ENCODE measurements at places on chromosomes 5 and 9.

DNA sequence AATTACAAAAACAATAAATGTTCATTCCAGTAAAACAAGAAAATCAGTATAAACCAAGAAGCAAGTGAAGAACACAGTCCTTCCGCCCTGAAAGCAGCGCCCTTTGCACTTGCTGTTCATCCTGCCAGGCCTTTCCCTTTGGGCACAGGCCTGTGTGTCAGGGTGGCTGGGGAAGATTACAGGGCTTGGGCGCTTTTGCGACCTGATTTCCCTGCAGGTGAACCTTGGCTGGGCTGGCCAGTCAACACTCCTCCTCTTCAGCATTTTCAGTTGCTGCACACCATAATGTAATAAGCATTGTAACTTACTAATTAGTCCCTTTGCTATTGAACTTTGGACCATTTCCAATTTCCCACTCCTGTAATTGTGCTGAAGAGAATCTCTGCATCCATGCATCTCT, 38.6 kb upstream of the TDRD7 start:
- no peak for DNase-seq

GRCh38 chr9:20028192-20028848, 239.5 kb upstream of the SLC24A2 start:
- no peak for DNase-seq

- DNase-seq, result no peak
Measured at GRCh38 chr5:124349931-124350330, 396.5 kb downstream of the ZNF608 start.

DNA sequence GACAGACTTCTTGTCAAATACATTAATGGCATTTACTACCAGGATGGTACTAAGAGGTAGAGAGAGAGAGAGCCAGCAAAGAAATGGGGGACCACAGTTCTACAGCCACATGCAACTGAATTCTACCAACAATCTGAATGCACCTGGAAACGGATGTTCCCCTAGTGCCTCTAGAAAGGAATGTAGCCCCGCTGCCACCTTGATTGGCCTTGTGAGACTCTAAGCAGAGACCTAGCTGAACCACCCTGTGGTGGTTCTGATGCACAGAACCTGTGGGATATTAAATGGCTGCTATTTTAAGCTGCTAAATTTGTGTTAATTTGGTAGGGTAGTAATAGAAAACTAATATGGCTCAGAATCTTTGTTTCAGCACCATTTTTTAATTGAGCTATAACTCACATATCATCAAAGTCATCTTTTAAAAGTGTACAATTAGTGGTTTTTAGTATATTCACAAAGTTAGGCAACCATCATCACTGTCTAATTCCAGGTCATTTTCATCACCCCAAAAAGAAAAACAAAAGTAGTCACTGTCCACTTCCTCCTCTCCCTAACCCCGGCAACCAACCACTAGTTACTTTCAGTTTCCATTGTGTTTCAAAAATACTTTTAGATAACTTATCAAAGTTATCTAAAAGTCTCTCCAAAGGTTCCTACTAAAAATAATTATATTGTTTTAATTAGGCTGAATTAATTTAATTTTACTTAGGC, 51.7 kb downstream of the CPLANE1 start:
- DNase-seq, result peak; percentile 48

DNA sequence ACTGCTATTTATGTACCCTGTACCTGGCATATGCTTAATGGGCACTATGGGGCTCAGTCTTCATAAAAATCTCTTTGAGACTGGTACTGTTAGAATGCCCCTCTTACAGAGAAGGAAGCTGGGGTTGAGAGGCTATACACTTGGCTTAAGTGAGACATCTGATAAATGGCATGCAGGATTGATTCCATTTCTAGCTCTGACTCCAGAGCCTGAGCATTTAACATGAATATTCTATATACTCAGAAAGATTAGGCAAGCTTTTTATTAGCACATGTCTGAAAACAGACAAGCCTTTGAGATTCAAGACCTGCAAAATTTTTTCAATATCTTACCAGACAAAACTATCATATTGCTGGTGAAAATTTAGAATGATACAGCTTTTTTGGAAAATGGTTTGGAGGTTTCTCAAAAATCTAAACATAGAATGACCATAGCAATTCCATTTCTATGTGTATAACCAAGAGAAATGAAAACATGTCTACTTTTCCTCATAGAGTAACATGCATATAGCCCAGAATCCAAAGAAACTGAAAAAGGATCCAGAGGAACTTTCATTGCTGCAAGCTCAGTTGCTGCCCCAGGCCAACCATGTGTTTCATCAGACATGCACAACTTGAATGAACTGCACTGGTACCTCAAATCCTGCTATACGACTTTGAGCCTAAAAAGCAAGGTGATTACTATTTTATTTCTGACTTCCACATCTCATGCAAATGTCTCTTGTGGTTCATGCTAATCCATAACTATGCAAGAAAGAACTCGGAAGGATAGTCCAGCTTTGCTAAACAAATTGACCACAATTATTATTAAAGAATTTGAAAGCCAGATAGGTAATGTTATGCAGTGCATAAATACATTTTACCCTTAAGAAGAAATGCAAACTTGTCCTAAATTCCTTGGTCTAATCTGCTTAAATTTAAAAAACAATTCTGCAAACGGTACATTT, 389.0 kb upstream of the GRIA1 start:
- no peak for DNase-seq

- no peak for DNase-seq
Measured at GRCh38 chr5:32307769-32308194, 5.0 kb downstream of the MTMR12 start.

DNA sequence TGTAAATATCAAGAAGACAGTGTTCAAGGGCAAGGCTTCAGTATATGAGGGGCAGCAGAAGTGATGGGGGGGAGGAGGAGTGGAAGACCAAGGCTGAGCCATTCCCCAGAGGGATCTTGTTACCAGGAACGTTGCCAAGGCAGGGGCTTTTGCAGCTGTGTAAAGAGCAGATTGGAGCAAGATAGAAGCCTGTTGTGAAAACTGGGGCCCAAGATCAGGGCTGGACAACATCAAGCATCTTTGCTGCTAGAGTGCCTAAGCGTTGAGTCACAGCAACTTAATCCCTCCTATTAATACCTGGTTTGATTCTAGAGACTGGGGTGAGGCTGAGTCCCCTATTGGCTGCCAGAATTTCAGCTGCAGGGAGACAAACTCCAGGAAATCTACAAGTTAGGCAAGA, 18.4 kb upstream of the ERCC6L2 start:
- no peak for DNase-seq

DNA sequence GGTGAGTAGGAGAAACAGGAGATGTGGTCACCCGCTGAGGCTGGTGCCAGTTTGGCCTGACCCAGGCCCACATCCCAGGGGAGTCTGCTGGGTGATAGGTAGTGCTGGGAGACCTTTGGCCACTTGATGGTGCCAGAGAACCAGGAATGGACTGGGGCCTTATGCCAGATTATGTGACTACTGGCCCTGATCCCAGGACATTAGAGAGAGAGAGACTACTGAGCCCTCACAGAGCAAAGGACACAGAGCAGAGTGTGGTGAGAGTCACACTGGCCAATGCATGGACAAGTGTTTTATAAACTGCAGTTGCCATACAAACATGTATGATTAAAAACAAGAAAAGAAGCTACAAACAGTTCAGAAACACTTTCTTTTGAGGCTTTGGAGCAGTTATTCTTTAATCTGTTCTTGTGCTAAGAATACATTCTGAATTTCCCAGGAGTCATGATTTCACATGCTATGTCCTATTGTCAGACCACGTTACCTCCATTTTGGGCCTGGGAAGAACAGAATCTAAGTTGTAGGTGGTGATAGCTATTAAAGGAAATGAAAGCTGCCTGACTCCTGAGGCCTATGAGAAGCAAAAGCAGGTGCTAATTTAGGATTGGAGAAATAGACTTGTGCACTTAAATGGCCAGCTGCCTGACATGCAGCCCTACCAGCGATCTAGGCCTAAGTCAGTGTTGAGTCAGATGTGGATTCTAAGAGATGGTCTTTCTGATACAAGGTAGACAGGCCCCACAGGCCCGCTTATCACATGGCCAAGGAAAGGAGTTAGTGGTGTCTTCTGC, 32.6 kb upstream of the TMOD1 start:
- DNase-seq, result peak; percentile 27

- no peak for DNase-seq
Measured at GRCh38 chr9:133949486-133950061, 42.5 kb downstream of the VAV2 start.

GRCh38 chr5:10469253-10470050, 27.8 kb downstream of the ROPN1L start:
- no peak for DNase-seq

GRCh38 chr9:126822278-126822677, 17.4 kb downstream of the ZBTB43 start:
- no peak for DNase-seq

GRCh38 chr5:115460472-115460871, 84.1 kb downstream of the FEM1C start:
- no peak for DNase-seq

DNA sequence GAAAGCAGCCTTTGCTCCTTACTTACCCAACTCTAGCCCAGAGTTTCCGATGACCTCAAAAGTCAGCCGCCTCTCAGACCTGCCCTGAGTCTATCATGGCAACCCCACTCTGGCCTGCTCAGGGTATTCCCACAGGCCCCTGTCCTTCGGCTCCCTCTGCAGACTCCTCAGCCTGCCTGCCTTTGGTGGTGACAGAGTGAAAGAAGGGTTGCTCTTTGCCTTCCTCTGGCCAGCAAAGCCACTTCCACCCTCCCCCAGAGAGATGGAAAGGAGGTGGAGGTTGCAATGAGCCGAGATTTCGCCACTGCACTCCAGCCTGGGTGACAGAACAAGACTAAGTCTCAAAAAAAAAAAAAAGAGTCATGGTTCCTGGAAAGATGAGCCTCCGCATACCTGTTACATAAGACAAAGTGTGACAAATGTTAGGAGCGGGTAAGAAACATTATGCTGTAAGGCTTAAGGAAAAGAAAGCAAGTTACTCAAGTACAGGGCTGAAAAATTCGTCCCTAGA, 2.3 kb upstream of the SMIM33 start:
- no peak for DNase-seq

GRCh38 chr9:90642570-90643539, at the start of gene DIRAS2:
DIRAS2 (minus strand) TSS chr9:90642824; CDS start chr9:90613827, 28,997 bp downstream.
- no peak for DNase-seq

DNA sequence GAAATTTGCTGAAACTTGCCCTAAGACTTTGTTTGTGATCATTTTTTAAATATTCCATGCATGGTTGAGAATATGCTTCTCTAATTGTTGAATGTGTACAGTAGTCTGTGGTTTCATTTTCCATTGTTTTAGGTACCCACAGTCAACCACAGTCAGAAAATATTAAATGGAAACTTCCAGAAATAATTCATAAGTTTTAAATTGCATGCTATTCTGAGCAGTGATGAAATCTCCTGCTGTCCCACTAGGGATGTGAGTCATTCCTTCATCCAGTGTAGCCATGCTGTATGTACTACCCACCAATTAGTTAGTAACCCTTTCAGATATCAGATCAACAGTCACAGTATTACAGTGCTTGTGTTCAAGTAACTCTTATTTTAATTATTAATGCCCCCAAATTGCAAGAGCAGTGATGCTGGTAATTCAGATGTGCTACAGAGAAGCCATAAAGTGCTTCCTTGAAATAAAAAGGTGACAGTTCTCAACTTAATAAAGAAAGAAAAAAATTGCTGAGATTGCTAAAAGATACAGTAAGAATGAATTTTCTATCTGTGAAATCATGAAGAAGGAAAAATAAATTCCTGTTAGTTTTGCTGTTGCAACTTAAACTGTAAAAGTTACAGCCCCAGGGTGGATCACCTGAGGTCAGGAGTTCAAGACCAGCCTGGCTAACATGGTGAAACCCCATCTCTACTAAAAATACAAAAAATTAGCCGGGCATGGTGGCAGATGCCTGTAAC, 79.9 kb upstream of the FBXL17 start:
- DNase-seq, result no peak

DNA sequence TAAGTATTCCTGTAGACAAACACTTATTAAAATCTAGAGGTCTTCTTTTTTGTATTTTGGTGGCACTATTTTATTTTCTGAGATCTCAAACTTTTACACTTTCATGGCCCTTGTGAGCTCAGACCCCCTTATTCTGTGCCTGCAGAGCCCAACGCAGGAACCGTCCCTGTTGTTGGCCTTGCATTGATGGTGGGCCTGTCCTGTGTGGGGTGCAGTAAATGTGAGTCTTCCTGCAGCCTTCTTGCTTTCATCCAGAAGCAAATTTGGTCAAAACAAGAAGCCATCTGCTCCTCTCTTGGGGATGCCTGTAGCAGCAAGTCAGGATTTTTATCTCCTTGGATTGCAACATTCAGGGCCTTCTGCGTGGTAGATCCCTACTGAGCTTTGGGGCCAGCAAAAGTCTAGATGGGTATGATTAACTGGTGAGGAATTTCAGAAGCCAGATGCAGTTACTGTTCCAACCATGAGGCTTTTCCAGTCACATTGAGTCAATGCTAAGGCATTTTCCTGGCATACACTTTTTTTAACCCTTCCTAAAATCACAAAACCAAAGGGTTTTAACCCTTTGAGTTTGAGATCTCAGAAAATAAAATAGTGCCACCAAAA, 31.7 kb downstream of the BASP1 start:
- DNase-seq, result no peak

- no peak for DNase-seq
Measured at GRCh38 chr9:32487981-32488380, 38.0 kb downstream of the RIGI start.

GRCh38 chr5:100590867-100591266, 55.7 kb downstream of the FAM174A start:
- DNase-seq, result no peak

- no peak for DNase-seq
Measured at GRCh38 chr9:27348785-27349697, 52.1 kb upstream of the EQTN start.

- no peak for DNase-seq
Measured at GRCh38 chr5:112880219-112880964, 19.3 kb downstream of the SRP19 start.

GRCh38 chr9:6870650-6871477, 113.1 kb downstream of the KDM4C start:
- no peak for DNase-seq

DNA sequence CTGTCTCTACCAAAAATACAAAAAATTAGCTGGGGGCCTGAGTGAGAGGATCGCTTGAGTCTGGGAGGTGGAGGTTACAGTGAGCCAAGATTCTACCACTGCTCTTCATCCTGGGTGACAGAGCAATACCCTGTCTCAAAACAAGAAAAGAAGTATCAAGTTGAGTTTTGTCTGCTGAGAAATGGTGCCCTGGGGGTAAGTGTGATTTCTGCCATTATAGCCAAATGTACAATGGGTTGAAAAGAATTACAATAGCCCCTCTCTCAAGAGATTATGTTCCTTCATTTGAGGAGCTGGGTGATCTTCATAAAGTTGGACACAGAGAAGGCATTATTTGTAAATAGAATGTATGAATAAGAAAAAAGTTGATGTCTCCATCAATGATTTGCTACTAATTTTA, 189.4 kb downstream of the GOLPH3 start:
- DNase-seq, result no peak

- no peak for DNase-seq
Measured at GRCh38 chr9:1219284-1219683, 169.1 kb downstream of the DMRT2 start.

GRCh38 chr9:119368681-119369581, at the start of gene BRINP1:
BRINP1 (minus strand) TSS chr9:119369435; CDS start chr9:119313355, 56,080 bp downstream.
- DNase-seq, result no peak

GRCh38 chr9:32877639-32878217, 94.4 kb downstream of the TMEM215 start:
- DNase-seq, result no peak

- DNase-seq, result no peak
Measured at GRCh38 chr5:149824120-149824519, 94.0 kb downstream of the PPARGC1B start.

Data from CD4-positive, alpha-beta T cell treated with Interleukin-17A for 1 hour (primary cell).